Epithelial cell of proximal tubule (primary cell): ENCODE measurements at places on chromosomes 1 and 21.

DNA sequence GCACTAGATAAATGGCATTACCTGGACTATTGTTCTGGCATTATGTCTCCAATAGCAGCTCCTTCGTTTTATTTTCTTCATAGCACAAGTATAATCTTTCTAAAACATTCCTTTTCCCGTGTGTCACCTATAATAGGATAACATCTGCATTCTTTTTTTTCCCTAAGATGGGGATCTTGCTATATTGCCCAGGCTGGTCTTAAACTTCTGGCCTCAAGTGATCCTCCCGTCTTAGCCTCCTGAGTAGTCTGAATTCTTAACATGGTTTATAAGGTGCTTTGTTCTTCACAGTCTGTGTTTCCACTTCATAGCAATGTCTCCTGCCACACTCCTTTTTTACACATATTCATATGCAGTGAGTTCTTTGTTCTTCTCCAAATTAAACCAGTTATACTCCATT is 8.6 kb upstream of the MOV10 start:
- DNase-seq: no peak

GRCh38 chr1:159113596-159114433 is 37.2 kb upstream of the AIM2 start:
- DNase-seq: no peak

DNA sequence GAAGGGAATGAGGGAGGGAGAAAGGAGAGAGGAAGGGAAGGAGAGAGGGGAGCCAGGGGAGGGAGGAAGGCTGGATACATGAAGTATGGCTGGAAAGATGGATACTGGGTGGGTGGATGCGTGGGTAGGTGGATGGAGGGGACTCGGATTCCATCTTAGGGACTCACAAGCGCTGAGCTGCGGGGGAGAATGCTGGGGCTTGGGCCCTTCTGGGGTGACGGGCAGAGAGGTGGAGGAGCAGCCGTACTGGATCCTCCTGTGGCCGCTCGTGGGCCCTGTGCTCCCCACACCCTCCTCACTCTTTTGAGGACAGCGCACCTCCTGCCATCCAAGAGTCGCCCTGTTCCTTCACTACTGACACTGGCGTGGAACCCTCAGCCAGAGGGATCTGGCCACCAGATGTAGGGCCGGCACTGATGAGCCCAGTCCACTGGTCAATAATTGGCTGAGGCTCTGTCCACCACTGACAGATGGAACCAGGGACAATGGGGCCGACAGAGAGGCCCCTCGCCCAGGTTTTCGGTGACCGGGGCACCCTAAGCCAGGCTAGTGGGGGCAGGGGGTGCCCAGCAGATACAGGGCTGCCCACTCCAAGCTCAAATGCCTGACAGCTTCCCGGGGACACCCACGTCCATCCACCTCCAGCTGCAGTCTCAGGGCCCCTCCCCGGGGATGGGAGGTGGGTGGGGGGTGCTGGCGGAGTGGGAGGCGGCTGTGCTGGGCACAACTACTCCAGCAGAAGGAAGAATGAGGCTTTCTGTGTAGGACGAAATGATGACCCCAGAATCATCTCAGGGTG is 4.4 kb upstream of the ACTRT2 start:
- no peak for DNase-seq

- DNase-seq: no peak
These were observed 21.7 kb upstream of the SH3D21 start for GRCh38 chr1:36284517-36284916.

- DNase-seq: no peak
These were observed 82.4 kb upstream of the CYYR1 start for GRCh38 chr21:26655460-26655859.

DNA sequence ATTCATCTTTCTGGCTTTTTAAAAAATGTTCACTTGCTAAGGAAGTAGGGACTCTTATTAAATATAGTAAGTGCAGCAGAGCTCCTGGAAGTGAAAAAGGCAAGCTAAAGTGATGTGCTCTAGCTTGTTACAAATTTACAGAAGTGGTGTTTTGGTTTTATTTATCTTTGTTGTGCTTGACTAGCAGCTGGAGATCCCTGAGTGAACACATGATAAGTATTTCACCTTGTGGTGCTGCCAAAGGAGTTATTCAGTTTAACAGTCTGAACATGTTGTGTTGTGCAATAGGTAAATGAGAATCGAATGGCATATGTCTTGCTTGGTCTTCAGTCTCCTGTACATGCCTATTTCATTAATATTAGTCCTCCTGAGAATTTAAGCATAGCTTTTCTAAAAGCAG is 315.7 kb downstream of the TPR start:
- DNase-seq: peak; percentile 94

DNA sequence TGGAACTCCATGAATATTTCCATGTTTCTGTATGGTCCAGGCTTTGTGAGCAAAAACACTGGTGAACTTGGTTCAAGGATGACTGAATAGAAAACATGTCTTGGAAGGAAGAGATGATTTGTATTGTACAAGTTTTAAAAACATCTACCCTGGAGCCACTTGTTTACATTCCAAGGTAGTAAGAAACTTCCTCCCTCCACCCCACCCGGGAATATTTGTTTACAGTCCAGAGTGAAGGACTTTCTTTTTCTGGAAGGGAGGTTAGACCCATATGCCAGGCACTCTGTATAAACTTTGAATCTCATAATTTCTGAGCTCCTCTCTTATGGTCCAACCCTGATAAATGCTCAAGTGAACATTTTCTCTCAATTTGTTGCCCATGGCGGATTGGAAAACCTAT is 323.3 kb upstream of the LYPLAL1 start:
- DNase-seq: no peak

- no peak for DNase-seq
These were observed 21.5 kb upstream of the OPRD1 start for GRCh38 chr1:28790377-28791035.

DNA sequence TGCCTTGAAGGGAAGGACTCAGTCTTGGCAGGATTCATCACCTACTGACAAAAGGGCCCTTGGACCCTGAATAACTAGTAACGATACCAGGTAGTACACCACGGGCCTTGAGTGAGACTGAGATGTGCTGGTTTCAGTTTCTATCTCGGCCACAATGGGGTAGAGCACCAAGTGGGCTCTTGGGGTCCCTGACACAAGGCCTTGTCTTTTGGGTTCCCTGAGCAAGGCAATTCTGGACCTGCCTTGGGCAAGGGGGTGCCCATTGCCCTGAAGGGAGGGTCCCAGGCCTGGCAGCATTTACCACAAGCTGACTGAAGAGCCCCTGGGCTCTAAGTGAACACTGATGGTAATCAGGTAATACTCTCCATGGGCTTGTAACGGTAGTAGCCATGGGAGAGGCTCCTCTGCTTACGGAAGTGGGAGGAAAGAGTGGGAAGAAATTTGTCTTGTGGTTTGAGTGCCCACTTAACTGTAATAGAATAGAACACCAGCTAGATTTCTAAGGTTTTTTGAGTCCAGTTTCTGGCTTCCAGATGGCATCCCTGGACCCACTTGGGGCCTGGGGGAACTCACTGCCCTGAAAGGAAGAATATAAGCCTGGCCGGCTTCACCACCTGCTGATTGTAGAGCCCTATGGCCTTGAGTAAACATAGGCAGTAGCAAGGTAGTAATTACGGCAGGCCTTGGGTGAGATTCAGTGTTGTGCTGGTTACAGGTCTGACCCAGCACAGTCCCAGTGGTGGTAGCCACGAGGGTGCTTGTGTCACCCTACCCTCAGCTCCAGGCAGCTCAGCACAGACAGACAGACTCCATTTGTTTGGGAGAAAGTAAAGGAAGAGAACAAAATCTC is 58.5 kb downstream of the WDR4 start:
- no peak for DNase-seq

DNA sequence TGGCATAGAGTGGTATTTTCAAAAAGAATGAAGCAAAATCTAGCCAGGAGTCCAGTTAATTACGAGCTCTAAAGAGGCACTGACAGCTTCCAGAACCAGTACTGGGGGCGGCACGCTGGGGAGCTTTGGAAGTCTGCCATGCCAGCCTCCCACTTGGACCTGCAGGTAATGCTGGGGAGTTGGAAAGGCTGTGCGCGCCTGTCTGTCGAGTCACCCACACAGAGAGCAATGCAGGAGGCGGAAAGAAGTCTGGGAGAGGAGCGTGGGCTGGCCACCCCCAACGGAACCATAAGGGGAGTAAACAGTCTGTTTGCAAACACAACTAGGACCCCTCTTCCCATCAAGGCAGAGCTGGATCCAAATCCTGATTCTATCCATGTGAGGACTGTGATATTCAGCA is 84.5 kb downstream of the BEND5 start:
- DNase-seq: no peak

GRCh38 chr21:27796106-27796505 is 829.2 kb upstream of the ADAMTS5 start:
- no peak for DNase-seq

GRCh38 chr1:25858906-25859789 is at the start of gene AUNIP:
TSS of gene AUNIP (minus strand) at chr1:25859457. CDS start at chr1:25859357, 100 bp downstream.
- DNase-seq: no peak

DNA sequence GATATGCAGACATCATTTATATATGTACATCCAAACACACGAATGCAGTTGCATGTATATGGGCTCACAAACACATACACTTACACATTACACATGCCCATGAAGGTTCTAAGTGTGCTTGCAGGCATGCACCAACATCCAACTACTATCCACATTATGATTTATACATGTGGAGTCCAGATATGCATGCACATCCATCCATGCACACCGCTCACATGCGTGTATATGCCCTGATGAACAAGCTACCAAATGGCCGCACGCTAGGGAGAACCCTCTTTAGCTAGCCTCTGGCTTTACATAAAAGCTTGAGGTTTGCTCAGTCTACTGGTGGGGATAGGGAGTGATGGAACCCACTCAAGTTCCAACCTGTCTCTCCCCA is 8.5 kb downstream of the GPR3 start:
- DNase-seq: no peak

DNA sequence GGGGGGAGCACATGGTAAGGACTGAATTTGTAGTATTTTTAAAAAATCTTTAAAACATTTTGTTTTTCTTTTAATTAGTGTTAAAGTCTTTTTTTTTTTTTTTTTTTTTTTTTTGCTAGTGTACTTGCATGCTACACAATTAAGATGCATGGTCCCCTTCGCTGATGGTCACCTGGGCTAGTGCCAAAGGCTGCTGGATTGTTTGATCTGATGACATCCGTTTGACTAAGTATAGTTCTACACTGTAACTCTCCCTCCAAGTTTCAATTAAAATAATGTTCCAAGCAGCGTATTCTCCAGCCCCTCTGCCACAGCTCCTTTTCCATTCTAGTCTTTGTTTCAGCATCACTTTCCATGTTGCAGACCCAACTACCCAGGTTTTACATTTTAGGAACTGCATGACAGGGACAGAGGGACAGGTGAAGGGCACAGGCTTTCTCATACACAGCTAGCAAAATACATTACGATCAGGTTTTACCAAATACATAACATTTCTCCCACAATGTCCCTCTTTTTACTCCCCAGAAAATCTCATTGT is 852 bp upstream of the RAVER2 start:
- no peak for DNase-seq
